ENCODE measurements at places on chromosomes 7 and 10. TPM values are rescaled to one million over a fixed set of nuclear protein-coding genes. Genes with fewer than 3 reads are reported as not detected.

GRCh38 chr10:101012525-101013364 lies 13.1 kb downstream of the LZTS2 start:
- peak overlapping the region; percentile 56 for H3K27ac ChIP-seq
- H3K4me1 ChIP-seq, result peaks cover 44% of the 10 kb centered on the region
- no peak overlapping the region for H3K4me3 ChIP-seq
- H3K36me3 ChIP-seq, result no peaks in the 10 kb centered on the region

DNA sequence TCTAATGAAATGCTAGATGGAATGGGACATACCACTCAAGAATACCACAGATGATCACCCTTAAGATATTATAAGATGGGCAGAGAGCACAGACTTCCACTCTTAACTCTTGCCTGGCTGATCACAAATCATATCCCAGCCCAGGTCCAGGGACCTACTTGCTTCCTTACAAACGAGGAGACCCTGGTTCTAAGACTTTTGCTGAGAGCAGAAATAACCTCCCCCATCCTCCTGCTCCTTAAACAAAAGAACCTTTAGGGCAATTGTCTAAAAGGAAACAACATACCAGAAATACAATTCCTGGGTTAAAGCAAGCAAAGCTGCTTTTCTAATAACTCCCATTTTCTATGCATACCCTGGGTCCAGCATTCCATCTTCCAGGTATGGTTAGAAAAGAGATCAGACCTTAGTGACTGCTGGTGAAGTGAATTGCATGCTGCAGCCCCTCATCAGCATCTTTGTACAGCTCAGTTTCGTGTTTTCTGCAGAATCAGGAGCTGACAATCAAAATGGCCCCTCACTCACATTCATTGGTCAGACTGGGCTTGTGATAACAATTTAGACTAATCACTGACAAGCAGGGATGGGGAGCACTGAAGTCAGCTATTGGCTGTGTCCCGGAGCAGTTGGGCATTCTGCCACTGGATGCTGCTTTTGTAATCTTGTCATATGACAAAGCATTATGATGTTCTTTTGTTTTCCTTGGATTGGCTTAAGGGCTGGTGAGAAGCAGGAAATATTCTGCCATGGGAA lies 14.6 kb downstream of the IFIT3 start:
- H3K36me3 ChIP-seq, result peaks cover 33% of the 10 kb centered on the region
- peaks cover 10% of the 10 kb centered on the region for H3K4me1 ChIP-seq
- no peaks in the 10 kb centered on the region for H3K27me3 ChIP-seq
- DNase-seq, result no peak
- H3K4me3 ChIP-seq, result no peak overlapping the region

DNA sequence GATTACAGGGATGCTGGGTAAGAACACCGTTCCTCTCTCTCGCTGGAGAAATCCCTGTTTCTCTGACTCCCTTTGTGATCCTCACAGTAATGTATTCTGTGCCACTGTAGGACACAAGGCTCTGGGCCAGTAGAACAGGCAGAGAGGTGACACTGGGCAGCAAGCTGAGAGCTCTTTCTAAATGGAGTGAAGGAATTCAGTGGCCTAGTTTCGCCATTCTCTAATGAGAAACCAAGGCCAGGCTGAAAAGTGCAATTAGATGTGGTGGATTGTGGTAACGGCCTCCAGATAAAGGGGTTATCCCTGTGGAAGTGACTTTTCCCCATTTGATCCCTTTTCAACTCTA lies 12.8 kb downstream of the KCTD7 start:
- peaks cover 76% of the 10 kb centered on the region for H3K36me3 ChIP-seq
- H3K27me3 ChIP-seq, result no peaks in the 10 kb centered on the region
- no peaks in the 10 kb centered on the region for H3K4me1 ChIP-seq

The PNLIPRP3 gene
- total RNA-seq, result not detected
